ENCODE measurements at places on chromosomes 2 and 18.

GRCh38 chr18:63236921-63237846 lies 82.4 kb downstream of the BCL2 start:
- DNase-seq = no peak

DNA sequence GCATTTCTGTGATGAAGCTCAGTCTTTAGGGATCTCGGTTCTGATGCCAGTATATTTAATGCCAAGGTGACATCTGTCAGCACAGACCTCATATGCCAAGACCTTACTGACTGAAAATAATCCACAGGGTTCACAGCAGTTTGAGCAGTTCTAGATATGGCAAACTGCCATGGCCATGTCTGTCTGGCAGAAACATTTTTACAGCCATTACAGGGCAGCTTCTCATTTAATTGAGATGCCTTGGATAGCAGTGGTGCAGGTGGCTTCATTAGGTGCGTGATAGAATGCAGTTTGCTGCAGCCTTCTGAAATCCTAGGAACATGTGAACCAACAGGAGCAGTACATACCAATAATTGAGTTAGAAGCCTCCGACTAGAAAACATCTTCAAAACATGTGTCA lies 510.6 kb downstream of the XIRP2 start:
- no peak for DNase-seq

- no peak for DNase-seq
Observed at GRCh38 chr2:233386382-233387041, 32.2 kb downstream of the DGKD start.

DNA sequence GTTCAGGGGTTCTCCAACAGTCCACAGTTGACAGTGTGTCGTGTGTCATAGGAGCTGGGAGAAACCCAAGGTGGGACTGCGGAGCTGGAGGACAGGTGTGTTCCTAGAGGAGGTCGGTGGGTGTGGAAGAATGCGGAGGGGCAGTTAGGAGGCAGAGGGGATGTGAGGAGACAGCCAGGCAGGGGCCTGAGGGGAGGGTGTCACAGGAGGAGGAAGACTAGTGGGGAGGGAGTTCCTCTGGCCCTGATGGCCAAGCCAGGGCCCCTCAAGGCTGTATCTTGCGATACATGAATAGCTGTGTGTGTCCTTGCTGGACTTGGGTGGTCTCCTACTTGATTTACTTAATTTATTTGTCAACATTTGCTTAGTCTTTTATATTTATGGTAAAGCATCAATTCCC lies 519.6 kb upstream of the HS6ST1 start:
- no peak for DNase-seq

DNA sequence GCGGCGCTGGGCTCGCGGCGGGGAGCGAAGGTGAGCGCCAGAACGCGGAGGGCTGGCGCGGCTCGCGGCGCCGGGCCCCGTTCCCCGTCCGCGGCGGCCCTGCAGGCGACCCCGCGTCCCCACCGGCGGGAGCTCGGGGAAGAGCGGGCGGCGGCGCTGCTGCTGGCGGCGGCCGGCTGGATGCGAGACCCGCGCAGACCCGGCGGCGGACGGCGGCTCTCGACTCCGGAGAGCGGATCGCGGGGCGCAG lies 213 bp downstream of the DOK6 start:
- DNase-seq = no peak

- DNase-seq = no peak
Observed at GRCh38 chr18:4638680-4639079, 183.6 kb upstream of the DLGAP1 start.

- no peak for DNase-seq
Observed at GRCh38 chr2:174338147-174338605, 3.4 kb downstream of the SP9 start.

GRCh38 chr2:197170208-197170607 lies 140.4 kb downstream of the ANKRD44 start:
- no peak for DNase-seq

DNA sequence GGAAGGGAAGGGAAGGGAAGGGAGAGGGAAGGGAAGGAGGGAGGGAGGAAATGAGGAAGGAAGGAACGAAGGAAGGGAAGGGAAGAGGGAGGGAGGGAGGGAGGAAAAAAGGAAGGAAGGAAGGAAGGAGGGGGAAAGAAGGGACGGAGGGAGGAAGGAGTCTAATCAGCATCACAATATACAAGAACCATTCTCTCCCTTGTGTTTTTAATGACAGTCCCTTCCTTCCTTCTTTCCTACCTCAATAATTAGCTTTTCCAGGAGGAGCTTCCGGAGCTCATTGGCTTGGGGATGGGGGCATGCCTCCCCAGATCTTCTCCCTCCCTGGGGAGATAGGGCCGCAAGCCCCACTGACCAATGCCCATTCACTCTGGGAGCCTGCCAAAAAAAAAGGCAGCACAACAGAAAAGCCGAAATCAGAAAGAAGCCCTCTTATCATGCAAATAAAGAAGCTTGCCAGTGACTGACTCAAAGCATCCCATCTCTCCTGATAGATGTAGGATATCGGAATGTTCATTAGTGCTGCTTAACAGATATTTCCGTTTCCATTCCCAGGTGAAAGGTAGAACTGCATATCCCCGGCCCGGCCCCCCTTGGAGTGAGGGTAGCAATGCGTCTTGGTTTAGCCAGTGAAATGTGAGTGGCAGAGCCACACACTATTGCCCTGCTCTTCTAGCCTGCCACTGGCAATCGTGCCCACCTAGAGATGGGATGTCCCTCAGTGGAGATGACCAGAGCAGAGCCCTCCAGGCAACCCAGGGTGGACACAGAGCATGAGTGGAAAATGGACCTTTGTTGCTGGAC lies 17.8 kb upstream of the SMAD7 start:
- DNase-seq = no peak

DNA sequence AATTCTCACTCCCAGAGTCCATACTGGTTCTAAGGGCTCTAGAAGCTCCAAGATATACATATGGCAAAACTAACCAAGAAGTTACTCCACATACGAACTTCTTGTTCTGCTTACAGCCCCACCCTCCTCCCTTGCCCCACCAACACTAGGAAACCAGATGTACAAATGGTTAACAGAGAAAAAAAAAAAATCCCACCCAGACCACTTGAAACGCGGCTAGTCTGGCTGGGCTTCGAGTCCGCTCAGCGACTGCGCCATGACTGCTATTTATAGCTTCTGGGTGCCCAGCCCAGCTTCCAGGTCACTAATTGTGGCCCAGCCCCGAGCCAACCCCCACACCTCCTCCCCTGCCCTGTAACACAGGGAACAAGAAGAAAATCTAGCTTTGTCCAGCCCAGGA lies 47.0 kb upstream of the IHH start:
- DNase-seq = no peak

DNA sequence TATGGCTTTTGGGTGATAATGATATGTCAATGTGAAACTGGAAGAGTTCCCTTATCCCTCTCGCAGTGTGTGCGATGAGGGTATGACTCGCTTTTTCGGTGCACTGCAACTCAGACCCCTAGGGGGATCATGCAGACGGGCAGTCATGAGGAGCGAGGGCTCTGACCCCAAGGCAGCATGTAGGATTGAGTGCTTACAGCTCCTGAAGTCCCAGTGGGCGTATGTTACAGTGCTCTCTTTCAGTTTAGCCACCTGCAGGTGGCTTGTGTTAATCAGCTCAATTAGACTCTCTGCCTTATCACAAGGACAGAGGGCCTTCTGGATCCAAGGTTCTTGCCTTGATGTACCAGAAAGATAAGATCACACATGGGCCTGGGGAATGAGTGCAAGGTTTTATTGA lies 1269.9 kb upstream of the GYPC start:
- DNase-seq = no peak

DNA sequence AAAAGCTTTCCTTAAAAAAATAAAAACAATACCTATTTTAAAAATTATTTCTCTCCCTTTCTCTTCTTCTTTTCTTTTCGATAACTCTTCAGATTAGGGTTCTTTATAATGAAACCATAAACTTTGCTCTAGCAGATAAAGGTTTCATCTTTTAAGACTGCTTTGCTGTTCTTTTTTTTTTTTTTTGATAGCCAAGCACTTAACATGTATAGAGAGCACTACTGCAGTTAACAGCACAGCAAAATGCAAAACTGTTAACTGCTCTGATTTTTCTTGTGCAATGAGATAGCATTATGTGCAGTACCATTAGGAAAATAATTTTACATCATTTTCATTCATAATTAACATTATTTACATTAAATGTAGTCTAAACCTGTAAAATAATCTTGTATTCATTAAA lies 36.3 kb downstream of the GALNT1 start:
- no peak for DNase-seq

- no peak for DNase-seq
Observed at GRCh38 chr18:38221476-38222100, 656.0 kb upstream of the CELF4 start.

DNA sequence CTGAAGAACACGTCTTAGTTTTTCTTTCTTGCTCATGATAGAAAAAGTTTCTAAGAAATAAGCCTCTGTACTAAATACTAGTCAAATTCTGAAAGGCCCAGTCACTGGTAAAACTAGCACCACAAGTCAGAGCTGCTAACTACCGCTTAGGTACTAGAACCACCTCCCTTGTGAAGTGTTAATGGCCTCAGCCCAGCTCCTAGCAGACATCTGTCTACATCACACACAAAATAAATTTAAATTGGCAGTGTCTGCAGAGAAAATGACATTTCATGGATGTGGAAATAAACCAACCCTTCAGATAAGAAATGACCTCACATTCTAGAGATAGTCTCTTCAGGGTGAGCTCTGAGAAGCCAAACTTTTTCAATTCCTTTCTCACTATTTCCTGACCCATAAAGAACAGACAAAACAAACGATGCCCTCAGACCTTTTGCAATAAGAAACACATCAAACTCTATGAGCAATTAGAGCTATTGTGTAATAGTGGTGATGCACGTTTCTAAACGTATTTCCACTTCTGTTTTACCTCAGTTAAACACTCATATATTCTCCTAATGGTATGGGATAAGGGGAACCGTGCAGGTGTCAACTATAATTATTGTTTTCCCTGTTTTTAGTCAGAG lies 70.3 kb upstream of the DSG1 start:
- no peak for DNase-seq
